ENCODE measurements at places on chromosomes 13 and 19.

DNA sequence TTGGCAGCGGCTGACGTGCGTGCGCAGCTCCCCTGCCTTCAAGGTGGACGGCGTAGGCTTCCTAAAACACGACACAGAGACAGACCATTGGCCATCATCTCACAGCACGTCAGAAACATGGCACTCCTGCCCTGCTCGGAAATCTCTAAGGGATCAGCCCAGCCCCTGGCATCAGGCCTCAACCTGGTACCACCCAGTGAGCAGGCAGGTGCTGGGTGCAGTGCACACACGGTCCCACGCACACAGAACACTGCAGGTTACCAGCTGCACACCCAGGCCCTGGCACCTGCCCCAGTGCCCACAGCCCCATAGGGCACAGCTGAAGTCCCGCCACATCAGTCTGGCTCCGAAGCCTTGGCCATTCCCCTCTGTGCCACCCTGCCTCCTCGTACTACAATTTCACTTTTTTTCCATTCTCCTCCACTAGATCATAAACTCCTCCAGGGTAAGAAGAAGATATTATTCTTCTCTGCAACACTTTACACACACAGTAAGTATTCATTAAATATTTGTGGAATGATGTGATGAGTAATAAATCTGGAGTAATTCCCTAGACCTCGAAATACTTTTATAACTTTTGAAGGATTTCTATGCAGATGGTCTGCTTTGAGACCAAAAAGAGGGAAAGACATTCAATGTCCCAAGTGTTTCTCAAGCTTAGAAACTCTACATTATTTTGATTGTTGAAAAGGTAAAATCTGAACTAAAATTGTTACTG is 156.4 kb downstream of the COL4A1 start:
- no peak for DNase-seq

DNA sequence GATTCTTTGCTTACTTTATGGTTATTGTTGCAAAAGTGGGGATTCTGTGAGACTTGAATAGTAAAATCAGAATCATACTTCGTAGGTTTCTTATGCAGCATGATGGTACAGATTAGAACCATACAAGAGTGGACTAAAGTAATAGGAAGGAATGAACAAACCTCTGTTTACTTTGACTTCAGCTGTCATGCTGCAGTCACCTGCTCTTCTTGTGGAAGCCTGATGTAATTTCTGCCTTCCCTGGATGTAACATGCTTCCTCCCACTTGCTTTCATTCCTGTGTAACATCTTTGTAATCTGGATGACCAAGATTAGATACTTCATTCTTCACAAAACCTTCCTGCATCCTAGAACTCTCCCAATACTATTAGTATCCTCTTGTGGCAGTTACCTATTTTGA is 235.0 kb downstream of the PCCA start:
- no peak for DNase-seq

GRCh38 chr19:31515931-31516330 is 166.7 kb upstream of the TSHZ3 start:
- DNase-seq = no peak

GRCh38 chr13:73462241-73462640 is 403.4 kb downstream of the KLF5 start:
- no peak for DNase-seq

DNA sequence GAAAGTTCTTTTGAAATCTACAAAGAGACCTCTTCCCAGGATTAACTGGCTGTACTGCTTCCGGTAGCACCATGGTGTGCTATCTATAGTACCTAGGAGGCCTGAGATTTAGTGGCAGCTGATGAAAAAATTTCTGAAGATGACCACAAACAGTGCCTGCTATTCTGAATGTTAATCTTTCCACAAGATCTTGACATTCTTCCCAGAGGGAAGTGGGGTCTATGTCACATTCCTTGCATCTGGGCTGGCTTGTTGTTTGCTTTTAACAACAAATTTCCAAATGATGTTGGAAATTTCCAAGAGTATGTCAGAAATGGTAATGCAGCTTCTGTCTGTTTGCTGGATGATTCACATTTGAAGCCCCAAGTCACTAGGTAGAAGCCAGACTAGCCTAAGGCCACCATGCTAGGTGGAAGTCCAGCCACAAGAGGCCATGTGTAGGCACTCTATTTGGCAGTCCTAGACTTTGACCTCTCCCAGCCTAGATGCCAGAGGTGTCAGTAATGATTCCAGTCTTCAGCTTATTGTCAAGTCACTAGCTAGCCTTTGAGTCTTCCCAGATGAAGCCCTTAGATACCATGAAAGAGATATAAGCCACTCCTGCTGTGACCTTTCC is 22.1 kb downstream of the SPART start:
- no peak for DNase-seq

GRCh38 chr13:98284679-98285078 is 107.6 kb upstream of the RNF113B start:
- no peak for DNase-seq
